ENCODE measurements at places on chromosomes 2 and 18.

- no peak for DNase-seq
Measured at GRCh38 chr2:159232456-159233170, 53.9 kb downstream of the WDSUB1 start.

GRCh38 chr2:213216461-213216860, 65.0 kb upstream of the IKZF2 start:
- peak; percentile 90 for DNase-seq

GRCh38 chr2:65357095-65357958, 75.1 kb downstream of the SPRED2 start:
- no peak for DNase-seq

DNA sequence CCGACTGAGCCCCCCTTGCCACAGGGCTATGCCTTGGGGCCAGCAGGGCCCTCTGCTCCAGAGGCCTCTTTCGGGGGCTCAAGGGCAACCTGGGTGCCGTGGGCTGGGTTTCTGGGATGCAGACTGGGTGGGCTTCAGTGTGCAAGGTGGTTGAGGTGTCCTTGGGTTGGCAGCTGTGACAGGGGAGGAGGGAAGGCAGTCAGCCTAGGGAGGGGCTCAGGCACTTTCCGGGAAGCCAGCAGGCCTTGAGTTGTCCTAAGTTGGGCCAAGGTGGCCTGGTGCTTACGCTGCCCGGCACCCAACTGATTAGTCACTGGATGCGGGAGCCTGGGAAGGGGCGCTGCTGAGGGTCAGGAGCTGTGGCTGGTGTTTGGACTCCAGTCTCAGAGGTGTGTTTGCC, 199.5 kb downstream of the TWIST2 start:
- DNase-seq: no peak

- peak; percentile 71 for DNase-seq
Measured at GRCh38 chr2:143758629-143759330, 629.6 kb downstream of the ARHGAP15 start.

- no peak for DNase-seq
Measured at GRCh38 chr2:174493549-174494331, 6.9 kb upstream of the GPR155 start.
